Stimulated activated CD4-positive, alpha-beta T cell treated with anti-CD3 and anti-CD28 coated beads, Interleukin-2, amount 100 ng/mL, for 48 hours (primary cell): ENCODE measurements at places on chromosomes 16 and 17.

- DNase-seq, result peak; percentile 56
Observed at GRCh38 chr17:2792366-2793169, 3.7 kb upstream of the RAP1GAP2 start.

GRCh38 chr17:12287953-12288352 is 267.3 kb downstream of the MAP2K4 start:
- DNase-seq, result no peak

- DNase-seq, result no peak
Observed at GRCh38 chr17:82013772-82014321, 8.8 kb downstream of the CENPX start.

- no peak for DNase-seq
Observed at GRCh38 chr16:65574326-65574966, 452.6 kb upstream of the CDH11 start.

GRCh38 chr17:79794659-79795511 is 2.0 kb downstream of the CBX8 start:
- DNase-seq, result no peak

GRCh38 chr17:30920683-30921543 is 832 bp upstream of the ADAP2 start:
- DNase-seq, result no peak

- no peak for DNase-seq
Observed at GRCh38 chr17:83084621-83085056, 5.2 kb downstream of the METRNL start.

GRCh38 chr16:90057738-90058173 is 19.4 kb downstream of the PRDM7 start:
- no peak for DNase-seq

- no peak for DNase-seq
Observed at GRCh38 chr16:2841606-2842339, 11.7 kb downstream of the ZG16B start.

- no peak for DNase-seq
Observed at GRCh38 chr16:31344712-31345111, 10.3 kb upstream of the ITGAX start.

DNA sequence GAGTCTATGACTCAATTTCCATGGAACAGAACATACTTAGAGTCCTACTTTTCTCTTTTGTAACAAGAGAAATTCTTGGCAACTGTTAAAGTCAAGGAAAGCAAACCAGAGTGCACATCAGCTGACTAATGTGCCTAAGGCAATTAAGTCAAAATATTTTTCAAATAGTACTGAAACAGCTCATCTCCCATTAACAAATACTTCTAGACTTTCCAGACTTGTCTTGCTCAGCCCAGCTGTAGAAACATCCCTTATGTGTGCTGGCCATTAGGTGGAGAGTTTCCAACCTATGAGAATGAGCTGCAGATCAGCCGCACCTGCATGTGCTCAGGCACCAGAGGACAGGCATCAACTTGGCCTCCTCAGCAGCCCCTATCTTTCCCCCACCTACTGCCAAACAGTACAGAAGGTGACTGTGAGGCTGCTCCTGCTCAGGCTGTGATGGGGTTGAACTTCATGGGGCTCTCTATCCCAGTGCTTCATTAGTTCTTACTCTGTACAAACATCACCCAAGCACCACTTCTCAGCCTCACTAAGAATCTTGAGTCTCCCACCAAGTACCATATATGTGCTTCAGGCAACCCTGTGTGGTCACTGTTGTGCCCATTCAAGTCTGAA is 32.2 kb downstream of the TEX2 start:
- no peak for DNase-seq

GRCh38 chr16:52568983-52569690 is 22.2 kb upstream of the TOX3 start:
- no peak for DNase-seq

- no peak for DNase-seq
Observed at GRCh38 chr17:81810892-81811704, 7.1 kb downstream of the GCGR start.

- no peak for DNase-seq
Observed at GRCh38 chr17:3894911-3895343, 2.1 kb upstream of the CAMKK1 start.

DNA sequence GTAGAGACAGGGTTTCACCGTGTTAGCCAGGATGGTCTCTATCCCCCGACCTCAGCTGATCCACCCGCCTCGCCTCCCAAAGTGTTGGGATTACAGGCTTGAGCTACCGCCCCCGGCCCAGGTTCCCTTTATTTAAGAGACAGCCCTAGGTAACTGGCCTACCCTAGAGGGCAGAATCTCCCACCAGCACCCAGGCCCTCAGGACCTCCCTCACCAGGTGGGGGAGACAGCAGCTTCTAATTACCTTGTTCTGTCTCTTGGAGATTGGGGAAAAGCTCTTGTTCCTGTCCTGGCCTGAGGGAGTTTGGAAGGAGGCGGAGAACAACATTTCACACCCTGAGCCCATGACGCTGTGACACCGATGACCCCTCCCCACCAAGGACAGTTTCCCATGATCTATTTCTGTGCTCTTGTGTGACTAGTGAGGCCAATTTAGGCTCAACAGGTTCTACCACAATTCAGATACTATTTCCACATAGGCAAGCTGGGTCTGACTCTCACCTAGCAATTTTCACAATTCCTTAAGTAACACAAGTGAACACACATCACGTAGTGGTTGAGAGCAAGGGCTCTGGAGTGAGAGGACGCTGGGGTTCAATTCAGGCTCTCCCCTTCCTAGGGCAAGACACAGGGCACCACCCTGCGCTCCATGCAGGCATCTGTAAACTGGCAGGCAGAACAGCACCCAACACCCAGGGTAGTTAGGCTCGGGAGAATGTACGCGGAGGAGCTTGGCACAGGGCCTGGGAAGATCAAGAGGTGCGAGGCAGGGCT is 20.4 kb downstream of the HDAC5 start:
- no peak for DNase-seq

GRCh38 chr16:86092586-86093480 is 193.9 kb downstream of the IRF8 start:
- DNase-seq, result no peak

GRCh38 chr17:79977708-79978547 is 57.7 kb downstream of the TBC1D16 start:
- no peak for DNase-seq

DNA sequence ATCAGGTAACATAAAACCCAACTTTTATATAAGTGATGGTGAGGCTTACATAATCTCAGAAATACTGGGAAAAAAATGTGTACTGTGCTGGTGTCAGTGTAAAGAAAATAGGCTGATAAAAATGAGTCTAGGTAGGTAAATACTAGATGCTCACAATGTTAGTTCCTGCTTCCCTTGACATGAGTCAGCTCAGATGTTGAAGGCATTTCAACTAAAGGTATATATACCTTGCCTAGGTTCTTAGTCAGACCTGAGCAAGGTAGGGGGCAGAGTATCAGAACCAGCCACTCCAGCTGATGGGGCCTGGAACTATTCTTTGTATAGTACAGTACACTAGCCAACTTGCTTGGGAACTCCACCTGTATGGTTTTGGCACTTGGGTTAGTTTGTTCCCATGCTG is 51.0 kb upstream of the CA10 start:
- no peak for DNase-seq
